Hematopoietic multipotent progenitor cell treated with erythropoietin and hydrocortisone succinate and interleukin-3 and kit ligand, for 6 days (in vitro differentiated cells): ENCODE measurements at places on chromosomes 4 and X.

GRCh38 chr4:79662651-79663050 lies 254.6 kb upstream of the GK2 start:
- no peak for DNase-seq

GRCh38 chr4:127555106-127555505 lies 77.7 kb upstream of the INTU start:
- no peak for DNase-seq

DNA sequence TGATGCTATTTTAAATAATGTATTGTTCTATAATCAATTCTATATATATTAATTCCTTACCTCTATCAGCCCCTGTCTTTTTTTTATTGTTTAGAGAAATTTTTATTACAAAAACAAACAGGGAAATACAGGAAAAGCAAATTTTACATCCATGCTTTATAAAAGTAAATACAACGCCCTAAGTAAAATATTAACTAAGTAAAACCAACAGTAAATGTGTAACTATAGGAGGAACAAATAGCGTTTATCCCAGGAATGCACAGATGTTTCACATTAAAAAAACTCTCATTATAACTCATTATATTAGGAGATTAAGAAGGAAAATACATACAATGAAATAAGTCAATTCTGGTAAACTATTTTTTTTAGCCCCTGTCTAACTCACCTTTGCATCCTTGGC lies 8.2 kb upstream of the ITM2A start:
- no peak for DNase-seq

- no peak for DNase-seq
Observed at GRCh38 chr4:25771672-25772071, 91.1 kb downstream of the SEL1L3 start.
